Uterus (tissue), 4 donors: ENCODE measurements at places on chromosomes 1 and 21. TPM values are rescaled to one million over a fixed set of nuclear protein-coding genes. Genes with fewer than 3 reads are reported as not detected.

DNA sequence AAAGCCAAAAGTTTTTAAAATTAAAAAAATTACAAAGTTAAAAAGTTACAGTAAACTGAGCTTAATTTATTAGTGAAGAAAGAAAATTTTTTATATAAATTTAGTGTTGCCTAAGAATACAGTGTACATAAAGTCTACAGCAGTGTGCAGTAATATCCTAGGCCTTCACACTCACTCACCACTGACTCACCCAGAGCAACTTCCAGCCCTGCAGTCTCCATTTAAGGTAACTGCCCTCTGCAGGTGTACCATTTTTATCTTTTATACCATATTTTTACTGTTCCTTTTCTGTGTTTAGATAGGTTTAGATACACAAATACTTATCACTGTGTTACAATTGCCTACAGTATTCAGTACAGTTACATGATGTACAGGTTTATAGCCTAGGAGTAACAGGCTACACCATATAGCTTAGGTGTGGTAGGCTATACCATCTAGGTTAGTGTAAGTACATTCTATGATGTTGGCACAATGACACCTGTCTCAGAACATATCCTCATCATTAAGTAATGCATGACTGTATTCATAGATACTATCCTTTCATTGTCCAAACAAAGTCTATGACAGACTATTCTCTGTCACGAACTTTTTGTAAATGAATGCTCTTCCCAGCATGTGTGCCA, 78.6 kb upstream of the PBX1 start:
- DNase-seq = no peak

- no peak for DNase-seq
Observed at GRCh38 chr1:63350320-63350719, 17.1 kb upstream of the ALG6 start.

- DNase-seq = no peak
Observed at GRCh38 chr1:48003741-48004531, 6.8 kb upstream of the TRABD2B start.

DNA sequence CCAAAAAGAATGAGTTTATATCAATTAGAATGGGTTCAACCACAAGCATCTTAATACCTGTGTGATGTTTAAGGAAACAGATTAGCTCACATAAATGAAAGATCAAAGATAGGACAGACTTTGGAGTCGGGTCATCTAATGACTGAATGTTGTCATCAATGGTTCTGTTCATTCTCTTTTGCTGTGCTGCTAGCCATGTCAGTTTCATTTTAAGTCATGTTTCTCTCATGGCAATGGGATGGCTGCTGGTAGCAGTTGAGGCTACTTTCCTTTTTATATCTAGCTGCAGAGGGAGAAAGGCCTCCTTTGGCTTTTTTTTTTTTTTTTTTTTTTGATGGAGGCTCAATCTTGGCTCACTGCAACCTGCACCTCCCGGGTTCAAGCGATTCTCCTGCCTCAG, 86.9 kb upstream of the SPAG17 start:
- no peak for DNase-seq

PEAR1 gene
- 7.4 TPM for total RNA-seq

PRDM16 gene
- total RNA-seq = 0.35 TPM

UMODL1 gene
- total RNA-seq = not detected

- DNase-seq = peak; percentile 73
Observed at GRCh38 chr1:2174348-2175054, 20.1 kb downstream of the FAAP20 start.

- DNase-seq = no peak
Observed at GRCh38 chr1:21325231-21325718, 35.0 kb upstream of the ECE1 start.

- DNase-seq = no peak
Observed at GRCh38 chr1:209688746-209689234, 13.6 kb downstream of the G0S2 start.

LAD1 gene
- not detected for total RNA-seq

DNA sequence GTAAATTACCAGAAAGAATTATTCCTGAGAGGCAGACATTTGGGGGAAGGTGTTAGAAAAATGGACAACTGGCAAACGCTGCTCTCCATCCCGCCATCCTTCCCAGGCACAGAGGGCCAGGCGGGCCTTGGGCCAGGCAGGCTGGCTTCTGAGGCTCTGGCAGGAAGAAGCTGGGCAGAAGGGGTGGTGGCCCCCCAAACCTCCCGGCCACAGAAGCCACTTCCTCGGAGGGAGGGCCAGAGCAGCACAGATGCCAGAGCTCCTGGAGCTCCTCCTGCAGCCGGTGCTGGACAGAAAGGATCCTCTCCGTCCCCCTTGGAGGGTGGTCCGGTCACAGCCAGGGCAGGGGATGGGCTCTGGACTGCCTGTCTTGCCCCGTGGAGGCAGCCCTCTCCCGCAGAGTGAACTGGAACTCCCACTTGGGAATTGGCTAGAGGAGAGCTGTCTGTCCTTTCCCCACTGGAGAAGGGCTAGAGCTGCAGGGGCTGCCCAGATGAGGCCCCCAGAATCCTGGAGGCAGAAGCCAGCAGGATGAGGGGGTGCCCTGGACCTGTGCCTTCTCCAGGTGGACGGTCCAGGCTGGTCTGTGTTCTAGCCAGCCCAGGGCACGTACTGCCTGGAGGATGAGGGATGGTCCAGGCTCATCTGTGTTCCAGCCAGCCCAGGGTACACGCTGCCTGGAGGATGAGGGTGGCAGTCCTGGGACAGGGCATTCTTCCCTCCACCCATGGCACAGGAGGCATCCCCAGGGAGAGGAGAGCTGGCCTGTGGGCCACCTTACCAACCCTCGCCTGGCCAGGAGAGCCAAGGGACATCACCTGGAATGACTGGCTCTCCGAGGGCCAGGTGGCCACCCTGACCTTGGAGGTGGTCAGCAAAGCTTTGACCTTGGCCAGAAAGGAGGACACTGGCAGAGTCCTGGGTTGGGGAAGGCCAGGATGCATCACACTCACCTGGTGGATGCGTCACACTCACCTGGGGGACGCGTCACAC, 47.4 kb upstream of the ACTRT2 start:
- DNase-seq = no peak

DNA sequence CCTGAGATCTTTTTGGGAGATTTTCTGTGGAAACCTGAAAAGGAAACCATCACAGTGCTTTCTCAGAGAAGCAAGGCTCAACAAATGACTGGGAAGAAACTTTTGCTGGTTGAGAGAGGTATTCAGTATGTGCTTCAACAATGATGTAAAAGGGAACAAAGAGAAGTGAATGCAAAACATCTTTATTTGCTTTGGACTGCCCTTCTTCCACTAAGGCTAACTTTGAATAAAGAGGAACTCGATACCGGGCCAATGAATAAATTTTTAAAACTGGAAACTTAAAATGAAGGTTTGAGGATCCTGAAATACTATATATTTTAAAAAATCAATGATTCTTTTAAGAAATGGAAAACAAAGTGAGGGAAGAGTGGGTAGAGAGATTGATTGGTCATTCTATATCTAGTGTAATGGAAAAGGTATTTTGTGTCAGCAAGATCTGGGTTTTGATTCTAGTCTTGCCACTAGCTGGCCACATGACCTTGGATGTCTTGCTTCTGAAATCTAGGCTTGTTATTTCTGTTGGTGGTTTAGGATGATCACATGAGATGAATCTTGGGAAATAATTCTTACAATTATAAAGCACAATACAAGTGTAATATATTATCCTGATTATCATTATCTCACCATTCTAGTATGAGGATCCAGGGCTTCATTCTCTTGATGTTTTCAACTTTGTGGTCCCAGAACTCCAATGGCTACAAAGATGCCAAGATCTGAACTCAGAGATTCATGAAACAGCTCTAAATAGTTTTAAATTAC, 34.6 kb upstream of the APOBEC4 start:
- no peak for DNase-seq

DNA sequence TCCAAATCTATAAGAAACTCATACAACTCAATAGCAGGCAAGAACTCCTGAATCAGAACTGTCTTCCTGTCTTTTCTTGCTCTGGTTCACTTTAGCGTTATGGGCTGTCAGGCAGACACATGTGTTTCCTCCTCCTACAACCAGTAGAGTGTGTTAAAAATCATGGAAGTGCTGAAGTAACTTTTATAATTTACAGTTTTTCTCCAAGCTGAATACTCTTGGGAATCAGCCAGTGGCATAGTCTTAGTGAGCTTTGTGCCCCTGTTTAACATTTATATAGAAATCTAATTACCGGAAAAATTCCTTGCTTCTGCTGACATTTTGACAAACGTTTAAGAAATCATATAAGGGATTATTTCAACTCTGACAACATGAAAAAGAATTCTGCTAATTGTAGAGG, 113.1 kb upstream of the RGS18 start:
- no peak for DNase-seq

IVL gene
- not detected for total RNA-seq

GRCh38 chr1:198598796-198599321, 40.0 kb upstream of the PTPRC start:
- DNase-seq = no peak

GRCh38 chr1:53731779-53732305, 7.1 kb downstream of the GLIS1 start:
- no peak for DNase-seq

- DNase-seq = no peak
Observed at GRCh38 chr1:37558411-37558810, 1.7 kb downstream of the DNALI1 start.

GRCh38 chr21:18249672-18250071, 5.0 kb downstream of the CHODL start:
- DNase-seq = no peak

DNA sequence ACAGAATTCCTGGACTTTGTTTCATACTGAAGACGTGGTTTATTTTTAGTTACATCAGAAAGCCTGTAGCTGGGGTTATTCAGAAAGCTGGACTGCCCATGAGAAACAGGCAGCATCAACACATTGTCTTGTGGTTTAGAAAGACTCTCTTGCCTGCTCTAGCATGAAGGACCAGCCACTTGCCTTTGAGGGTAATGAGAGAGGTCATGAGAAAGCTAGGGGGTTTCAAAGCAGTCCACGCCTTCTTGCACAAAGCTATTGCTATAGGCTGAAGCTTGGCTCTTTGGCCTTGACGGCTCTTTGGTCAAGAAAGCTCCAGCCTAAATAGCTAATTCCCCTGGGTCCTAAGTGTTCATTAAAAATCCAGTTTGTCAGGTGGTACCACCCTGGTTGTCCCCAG, 208.1 kb downstream of the PRDM2 start:
- no peak for DNase-seq

PARS2 gene
- total RNA-seq = 6.0 TPM

DNA sequence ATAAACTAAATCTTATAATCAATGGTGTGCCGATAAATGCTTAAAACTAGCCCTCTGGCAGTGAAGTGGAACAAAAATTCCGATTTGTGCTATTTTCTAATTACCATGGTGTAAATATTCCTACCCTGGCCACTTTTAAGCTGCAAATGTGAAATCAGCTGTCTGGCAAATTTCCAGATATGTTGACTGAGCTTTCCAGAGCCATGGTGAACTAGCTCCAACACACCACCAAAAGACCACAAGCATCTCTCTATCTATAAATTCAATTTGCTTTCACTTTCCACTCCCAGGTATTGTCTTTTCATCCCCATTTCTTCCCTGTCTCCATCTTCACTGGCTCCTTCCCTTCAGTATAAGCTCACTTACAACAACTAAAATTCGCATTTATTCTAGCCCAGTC, 152.3 kb upstream of the RGS18 start:
- no peak for DNase-seq

LHX8 gene
- not detected for total RNA-seq

NEGR1 gene
- total RNA-seq = 30.1 TPM

SOX13 gene
- 139 TPM for total RNA-seq

DNA sequence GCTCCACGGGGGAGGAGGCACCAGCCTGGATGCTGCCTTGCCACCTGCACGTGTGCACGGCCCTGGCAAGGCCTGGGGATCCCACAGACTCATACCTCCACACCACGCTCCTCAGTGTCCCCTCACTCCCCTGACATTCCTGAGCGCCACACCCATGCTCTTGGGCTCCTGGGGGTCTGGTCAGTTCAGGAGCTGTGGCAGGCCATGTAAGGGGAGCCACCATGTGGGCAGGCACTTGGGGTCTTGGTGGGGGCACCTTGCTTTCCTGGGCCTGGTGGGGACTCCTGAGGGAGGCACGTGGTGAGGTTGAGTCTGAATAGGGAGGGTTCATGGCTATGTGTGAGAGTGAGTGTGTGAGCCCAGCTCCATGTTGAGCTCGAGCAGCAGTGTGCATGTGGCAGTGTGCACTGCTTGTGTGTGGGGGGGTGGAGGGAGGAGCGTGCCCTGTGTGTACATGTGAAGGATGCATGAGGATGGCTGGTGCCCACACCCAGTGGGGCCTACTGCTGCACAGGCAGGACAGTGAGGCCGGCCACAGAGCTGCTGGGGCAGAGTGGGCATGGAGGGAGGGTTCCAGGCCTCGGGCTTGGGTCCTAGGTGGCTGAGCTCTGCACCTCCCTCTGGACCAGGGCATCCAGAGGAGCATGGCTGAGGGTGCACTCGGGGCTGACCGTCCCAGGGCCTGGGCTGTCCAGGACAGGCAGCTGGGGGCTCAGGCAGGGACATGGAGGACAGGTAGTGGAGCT, 1.6 kb downstream of the GJC2 start:
- peak; percentile 32 for DNase-seq

DNA sequence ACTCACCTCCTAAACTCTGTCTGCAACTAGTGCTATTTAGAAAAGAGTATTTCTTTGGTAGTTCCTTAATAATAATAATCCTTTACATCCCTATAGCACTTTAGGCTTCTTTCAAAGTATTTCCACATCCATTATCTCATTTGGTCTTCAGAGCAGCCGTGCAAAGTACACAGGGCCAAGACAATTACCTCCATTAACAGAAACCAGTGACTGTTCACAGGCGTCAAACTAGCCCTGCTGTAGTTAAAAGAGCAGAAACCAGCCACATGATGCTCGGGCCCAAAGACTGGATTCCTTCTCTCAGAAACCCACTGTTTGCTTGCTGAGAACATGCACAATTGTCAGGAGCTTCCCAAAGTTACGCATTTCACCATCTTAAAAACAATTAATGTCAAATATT, 396.0 kb upstream of the DAB1 start:
- DNase-seq = no peak

DNA sequence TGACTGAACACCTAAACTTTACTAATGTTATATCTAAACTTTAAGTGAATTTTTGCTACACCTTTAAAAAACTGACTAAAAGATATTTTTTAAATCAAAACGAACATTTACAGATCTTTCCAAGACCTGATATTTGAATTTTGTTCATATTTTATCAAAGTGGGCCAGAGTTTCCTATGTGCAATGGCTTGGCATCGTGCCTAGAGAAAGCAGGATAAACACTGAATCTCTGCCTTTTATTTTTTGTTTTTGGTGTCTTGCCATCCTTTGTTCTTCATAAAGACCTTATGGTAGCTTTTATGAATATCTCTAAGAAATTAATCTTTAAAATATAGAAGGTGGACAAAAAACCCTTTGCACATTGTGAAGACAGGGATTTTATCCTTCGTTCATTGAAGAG, 25.8 kb upstream of the VPS26C start:
- peak; percentile 24 for DNase-seq

DNA sequence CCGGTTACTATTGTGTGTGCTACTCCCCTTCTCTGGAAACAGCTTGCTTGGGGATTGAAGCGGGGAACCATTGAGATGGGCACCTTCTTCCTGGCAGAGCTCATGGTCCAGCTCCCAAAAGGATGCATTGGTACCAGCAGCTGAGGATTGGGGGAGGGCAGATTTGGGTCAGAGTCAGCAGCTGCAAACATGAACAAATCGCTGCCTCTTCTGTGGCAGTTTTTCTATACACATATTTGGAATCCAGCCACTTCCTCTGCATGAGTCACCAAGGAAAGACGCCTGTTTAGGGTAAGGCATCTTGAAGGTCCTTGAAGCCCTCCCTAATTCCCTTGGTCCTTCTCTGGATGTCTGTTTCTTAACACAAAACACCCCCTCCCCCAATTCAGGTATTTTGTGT, 104.7 kb downstream of the DAB1 start:
- no peak for DNase-seq
